ENCODE measurements at places on chromosomes 5 and 9.

DNA sequence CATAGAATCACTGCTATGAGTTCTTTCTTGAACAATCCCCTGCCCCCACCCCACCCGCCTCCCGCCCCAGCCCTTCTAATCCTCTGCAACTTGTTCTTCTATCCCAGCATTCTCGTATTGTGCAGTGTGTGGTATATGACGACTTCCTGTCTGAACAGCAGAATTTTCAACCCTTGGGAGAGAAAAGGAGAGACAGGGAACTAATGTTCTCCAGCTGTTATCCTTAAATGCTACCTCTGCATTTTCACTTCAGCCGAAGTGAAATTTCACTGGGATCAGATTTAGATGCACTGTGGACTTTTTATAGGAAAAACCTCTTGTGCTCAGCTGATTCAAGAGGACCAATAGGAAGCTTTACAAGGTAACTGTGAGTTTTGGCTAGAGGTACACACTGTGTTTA, 2.2 kb downstream of the FBXL7 start:
- DNase-seq = no peak

GRCh38 chr5:13382232-13382631, 562.3 kb downstream of the DNAH5 start:
- DNase-seq = no peak

GRCh38 chr5:43664501-43665040, 61.6 kb downstream of the NNT start:
- no peak for DNase-seq

DNA sequence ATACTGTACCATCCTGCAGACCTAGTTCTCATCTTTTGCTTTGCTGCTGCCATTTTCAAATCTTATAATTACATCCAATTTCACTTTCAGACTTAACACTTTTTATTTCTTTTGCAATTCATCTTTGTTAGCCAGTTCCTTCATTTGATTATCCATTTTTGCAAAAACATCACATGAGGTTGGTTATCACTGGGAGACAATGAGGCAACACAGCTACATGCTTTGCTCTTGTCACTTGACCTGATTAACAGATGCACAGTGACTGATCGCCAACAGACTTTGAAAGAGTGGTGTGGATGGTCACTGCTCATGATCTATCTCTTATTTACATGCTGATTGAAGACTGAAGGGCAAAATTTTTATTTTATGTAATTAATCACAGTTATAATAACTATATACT, 17.0 kb upstream of the RNF20 start:
- no peak for DNase-seq

DNA sequence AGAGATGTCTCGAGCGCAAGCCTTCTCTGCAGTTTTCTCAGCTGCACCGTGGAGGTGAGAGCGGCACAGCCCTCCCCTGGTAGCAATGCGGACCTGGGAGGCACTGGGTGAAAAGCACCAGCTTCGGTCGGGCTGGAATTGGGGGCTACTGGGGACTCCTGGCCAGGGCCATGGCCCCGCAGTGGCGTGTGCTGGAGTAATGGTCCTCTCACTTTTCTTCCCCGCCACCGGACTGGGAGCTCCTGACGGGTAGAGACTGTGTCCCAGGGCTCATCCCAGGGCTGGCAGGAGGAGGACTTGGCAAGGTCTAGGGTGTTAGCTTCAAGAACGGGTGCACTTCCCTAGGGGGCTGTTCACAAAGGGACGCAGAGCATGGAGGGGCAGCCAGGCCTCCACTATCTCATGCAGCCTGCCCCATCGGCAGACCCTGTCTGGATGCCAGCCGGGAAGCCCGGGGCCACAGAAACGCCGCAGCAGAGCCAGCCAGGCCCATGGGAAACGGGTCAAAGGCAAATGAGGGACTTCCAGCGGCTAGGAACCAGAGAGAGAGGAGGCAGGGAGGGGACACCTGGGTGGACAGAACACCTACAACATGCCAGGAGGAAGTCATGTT, 92.6 kb upstream of the MVB12B start:
- no peak for DNase-seq

DNA sequence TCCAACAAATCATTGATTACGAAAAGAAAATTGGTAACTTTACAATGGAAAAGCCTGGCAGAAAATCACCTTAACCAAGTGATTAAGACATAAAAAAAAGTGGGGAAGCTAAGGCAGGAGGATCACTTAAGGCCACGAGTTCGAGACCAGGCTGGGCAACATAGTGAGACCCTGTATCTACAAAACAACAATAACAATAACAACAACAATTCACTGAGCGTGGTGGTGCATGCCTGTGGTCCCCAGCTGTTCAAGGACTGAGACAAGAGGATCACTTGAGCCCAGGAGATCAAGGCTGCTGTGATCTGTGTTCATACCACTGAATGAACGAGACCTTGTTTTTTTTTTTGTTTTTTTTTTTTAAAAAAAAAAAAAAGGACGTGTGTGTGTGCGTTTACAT, 21.3 kb downstream of the PTBP3 start:
- no peak for DNase-seq

GRCh38 chr5:150734579-150735384, 24.0 kb downstream of the DCTN4 start:
- DNase-seq = no peak

DNA sequence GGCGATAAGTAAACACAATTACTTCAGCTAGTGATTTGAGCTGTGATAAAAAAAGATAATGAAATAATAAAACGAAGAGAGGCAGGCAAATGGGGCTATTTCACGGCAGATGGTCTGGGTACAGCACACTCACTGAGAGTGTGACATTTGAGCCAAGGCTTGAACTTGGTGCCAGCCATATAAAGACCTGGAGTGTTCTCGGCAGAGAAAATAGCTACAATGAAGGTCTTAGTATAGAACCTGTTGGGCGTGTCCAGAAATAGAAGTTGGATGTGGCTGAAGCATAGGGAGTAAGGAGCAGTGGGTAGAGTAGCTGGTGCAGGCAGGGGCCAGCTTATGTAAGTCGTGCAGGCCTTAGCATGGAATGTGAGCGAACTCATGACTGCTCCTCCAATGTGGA, 660.3 kb upstream of the WWC1 start:
- DNase-seq = no peak

- DNase-seq = no peak
Observed at GRCh38 chr9:33117796-33118195, 41.3 kb upstream of the SMU1 start.

- DNase-seq = peak; percentile 42
Observed at GRCh38 chr5:91556-92263, at the start of gene PLEKHG4B. Gene PLEKHG4B (plus strand): TSS chr5:92168. CDS start chr5:92232, 64 bp downstream.

GRCh38 chr9:113630386-113631136, 167.0 kb downstream of the RGS3 start:
- no peak for DNase-seq

- DNase-seq = no peak
Observed at GRCh38 chr5:101326766-101327165, 423.7 kb upstream of the ST8SIA4 start.

GRCh38 chr9:82601293-82601771, 461.6 kb downstream of the RASEF start:
- no peak for DNase-seq

- DNase-seq = no peak
Observed at GRCh38 chr9:86034863-86035734, 64.3 kb downstream of the GOLM1 start.

Measured in activated naive CD8-positive, alpha-beta T cell treated with anti-CD3 and anti-CD28 coated beads for 36 hours (primary cell).